ENCODE measurements at places on chromosomes 12 and 14. TPM values are rescaled to one million over a fixed set of nuclear protein-coding genes. Genes with fewer than 3 reads are reported as not detected.

DNA sequence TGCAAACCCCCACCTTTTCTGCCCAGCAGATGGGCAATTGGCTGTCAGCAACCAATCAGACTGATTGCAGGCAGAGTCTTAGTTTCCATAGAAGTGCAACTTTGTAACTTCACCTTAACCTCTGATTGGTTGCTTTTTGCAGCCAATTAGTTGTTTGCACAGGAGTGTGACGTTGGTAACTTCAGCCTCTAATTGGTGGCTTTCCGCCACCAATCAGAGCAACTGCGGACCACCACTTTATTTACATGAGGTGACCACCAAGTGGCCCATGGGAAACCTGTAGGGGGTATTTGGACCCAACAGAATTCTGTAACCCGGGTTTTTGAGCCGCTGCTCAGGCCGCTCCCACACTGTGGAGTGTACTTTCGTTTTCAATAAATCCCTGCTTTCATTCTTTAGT is 32.3 kb downstream of the CDKN1B start:
- no peaks in the 10 kb centered on the region for H3K27me3 ChIP-seq
- H3K36me3 ChIP-seq = no peaks in the 10 kb centered on the region
- peaks cover 6% of the 10 kb centered on the region for H3K4me1 ChIP-seq
- H3K4me3 ChIP-seq = no peak overlapping the region
- no peak for DNase-seq
- H3K27ac ChIP-seq = no peak overlapping the region

NDRG2 gene
- polyA plus RNA-seq = 76.5 TPM

TAS2R46 gene
- 0.13 TPM for polyA plus RNA-seq

TEX22 gene
- polyA plus RNA-seq = 0.82 TPM

GPRC5D gene
- polyA plus RNA-seq = 2.4 TPM

GPD1 gene
- 174 TPM for polyA plus RNA-seq

SYCP3 gene
- 1.7 TPM for polyA plus RNA-seq

All from large intestine (tissue), 12 donors.